ENCODE measurements at places on chromosomes 1 and 21.

DNA sequence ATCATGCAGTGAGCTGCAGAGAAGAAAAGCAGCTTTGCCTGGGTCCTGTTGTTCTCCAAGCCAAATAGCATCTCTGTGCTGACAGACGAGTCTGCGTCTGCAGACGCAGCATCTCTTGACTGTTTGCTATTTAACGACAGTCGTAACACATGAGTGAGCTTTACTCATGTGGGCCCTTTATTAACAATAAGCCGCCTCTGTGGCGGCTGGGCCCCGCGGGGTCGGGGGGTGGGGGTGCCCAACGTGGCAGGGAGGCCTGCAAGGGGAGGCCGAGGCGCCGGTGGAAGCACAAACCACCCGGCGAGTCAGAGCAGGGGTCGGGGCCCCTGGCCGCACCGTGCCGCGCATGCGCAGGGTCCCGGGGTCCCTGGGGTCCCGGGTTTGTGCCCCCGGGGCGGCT, 435.1 kb downstream of the KIF26B start:
- no peak for DNase-seq

DNA sequence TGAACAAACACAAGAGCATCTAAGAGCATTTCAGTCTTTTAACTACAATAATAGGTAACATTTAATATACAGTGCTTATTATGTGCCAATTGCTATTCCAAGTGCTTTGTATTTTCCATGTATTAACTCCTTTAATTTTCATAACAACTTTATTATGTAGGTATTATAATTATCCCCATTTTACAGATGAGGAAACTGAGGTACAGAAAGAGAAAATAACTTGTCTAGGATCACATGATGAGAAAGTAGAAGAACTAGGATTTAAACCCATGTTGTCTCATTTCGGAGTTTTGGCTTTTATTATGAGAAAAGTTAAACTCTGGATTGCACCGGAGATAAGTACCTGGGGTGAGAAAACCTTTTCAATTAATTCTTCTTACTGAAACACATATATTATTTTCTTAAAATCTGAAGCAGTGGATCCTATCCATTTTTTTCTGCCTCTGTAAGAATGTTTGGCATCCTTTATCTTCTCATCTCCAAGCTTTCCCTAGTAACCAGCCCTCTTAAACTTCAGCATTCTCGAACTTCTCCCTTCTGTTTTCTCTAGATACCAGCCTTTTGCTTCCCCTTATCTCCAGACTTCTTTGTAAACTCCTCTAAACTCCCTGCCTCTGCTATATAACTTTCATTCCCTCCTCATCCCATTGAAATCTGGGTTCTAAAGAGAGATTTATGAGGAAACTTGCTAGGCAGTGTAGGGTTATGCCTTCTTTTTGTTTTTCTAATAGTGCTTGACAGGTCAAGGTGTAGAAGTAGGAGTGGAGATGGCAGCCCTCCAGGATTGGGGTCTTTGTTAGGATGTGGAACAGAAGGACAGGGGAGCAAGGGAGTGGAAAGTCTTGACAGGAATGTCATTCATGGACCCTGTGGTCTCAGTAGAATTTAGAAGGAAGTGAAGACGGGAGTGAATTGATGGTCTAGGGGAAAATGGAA, 28.3 kb downstream of the POU2F1 start:
- DNase-seq: no peak

DNA sequence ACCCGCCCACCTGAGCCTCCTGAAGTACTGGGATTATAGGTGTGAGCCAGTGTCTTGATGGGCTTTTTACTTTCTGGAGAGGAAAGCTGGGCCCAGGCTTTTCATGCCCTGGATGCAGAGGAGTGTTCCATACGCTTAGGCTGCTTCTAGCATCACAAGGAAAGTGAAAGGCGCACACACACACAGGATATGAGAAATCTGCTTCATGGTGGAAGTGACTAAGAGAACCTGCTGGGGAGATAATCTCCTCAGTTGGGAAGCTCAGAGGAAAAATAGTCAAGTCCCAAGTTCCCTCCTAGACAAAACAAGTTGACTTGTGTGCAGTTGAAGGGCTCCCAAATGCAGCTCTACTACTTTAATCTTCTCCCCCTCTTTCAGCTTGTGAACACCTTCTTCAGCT, 2.2 kb downstream of the NUDC start:
- DNase-seq: no peak

DNA sequence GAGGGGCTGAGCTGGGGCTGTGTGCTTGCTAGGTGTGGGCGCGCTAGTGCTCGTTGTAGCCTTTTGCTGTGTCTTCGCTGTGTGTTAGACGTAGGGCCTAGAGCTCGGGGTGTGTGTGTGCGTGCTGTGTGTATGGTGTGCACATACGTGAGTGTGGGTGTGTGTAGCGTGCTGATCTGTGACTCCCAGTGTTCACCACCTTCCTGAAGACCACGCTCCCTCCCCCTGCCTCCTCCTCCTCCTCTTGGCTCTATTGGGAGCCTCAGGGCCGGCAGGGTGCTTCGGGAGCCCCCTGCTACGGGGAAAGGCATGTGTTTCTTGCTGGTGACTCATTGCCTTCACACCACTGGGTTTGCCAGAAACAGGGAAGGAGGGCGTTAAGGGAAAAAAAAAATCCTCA, 9.4 kb upstream of the KCNC4 start:
- no peak for DNase-seq

DNA sequence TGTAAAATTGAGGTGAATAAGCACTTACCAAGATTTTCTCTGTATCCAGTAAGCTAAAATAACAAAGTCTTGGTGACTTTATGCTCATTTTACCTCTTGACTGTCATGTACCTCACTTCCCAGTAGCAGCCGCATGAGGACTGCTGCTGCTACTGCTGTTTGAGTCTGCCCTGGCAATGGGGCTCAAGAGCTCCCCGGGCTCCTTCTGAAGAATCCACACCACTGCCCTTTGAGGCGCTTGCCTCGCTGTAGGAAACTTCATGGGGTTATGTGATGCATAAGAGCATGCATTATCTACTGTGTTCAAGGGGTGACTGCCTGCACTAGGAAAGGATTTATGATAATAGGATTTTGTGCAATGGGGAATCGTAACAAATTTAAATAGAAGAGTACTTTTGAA, 113.5 kb downstream of the NTNG1 start:
- DNase-seq: no peak

DNA sequence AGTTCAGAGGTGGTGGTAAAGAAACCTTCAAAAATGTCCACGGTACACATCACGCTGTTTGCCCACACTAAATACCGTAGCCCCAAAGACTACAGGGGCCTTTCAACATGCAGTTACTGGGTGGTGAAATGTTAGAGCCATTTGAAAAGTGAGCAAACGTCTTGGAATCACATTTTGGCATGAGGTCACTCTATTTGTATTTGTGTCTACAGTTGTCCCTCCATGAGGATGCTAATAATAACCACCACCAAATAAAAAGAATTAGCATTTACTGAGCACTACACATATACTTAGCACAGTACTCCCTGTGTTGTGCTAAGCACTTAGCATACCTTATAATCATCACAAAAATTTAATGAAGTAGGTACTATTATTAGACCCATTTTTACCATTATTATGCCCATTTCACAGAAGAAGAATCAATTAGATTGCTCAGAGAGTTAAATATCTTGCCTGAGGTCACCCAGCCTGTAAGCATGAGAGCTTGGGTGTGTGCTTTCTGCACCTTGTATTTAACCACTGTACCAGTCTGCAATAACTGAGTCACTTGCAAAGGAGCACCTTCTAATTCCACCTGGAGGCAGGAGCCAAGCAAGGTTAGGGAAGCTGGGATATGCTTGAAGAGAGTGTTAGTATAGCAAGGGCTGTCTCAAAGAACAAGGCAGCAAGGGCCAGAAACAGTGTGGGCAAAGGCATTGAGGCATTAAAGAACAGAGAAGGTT, 57.4 kb downstream of the DNTTIP2 start:
- no peak for DNase-seq

DNA sequence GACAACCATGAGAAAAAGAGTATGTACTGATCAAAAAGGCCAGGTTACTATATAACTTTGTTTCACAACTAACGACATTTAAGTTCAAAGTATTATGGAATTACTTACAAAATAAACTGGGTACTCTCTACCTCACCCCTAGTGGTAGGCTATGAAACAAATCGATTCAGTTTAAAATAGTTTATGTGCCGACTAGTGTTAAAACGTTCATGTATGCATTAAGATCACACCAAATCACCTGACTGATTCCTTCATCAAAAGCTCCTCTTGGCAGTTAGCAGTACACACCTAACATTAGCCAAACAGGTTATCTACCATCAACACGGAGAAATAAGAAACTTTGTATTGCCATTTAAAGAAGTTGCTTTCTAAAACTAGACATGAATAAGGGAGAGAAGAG, 137.1 kb downstream of the AKT3 start:
- DNase-seq: no peak

- no peak for DNase-seq
Measured at GRCh38 chr21:45747802-45748445, 104.4 kb downstream of the PCBP3 start.

GRCh38 chr1:34825455-34826091, 32.8 kb downstream of the GJA4 start:
- no peak for DNase-seq

GRCh38 chr1:108814343-108815125, 42.4 kb downstream of the AKNAD1 start:
- DNase-seq: no peak

DNA sequence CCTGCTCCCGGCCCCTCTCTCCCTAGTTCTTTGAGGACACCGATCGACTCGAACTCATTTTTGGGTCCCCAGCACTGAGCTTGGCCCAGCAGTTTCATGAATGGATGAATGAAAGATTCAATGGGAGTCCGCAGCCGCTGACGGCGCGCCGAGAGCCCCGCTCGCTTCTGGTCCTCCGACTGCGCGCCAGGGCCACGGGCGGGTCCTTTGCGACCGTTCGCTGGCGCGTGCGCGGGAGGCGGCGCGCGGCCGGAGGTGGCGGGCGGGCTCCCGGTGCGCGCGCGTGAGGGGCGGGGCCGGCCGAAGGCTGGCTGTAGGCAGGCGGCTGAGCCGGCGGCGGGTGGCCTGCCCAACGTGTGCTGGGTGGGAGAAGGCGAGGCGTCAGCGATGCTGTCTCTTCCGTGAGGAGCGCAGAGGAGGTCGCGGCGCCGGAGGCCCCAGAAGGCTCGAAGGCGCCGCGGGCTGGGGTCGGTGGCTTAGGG, at the start of gene MAST2:
Gene MAST2, plus strand, starts transcription at position 314 of the 482 bp plus-strand sequence. CDS start 284 bp downstream, outside the sequence.
- DNase-seq: peak; percentile 83

GRCh38 chr1:208101661-208102431, 142.3 kb downstream of the PLXNA2 start:
- no peak for DNase-seq

- DNase-seq: no peak
Measured at GRCh38 chr1:236149003-236149595, 6.8 kb downstream of the GPR137B start.

DNA sequence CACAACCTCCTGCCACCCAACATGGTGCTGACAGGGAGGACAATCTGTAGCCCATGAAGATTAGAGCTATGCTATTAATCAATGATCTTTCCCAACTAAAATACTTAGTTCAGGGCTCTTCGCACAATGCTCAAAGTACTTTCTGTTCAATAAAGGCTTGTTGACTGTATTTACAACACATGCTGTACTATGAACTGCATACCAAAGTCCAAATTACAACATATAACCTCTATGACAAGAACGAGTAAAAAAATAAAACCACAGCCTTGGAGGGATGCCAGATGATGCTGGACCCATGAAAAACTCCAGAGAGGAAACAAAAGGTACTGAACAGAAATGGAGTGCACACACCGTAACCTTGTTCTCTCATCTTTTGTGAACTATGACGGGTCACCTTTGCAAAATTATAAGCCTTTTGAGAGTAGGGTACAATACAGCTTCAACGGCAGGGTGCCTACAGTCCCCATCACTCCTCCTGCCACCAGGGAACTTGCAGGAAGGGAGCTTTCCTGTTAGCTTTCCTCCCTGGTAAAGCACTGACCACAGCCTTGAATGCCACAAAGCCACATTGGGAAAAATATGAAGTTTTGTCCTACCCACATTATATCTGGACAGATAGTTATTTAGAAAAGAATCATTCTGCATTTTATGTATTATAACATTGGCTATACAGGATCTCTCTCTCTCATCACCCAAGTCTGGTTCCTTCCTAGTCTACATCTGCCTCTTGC, 175.6 kb downstream of the NRIP1 start:
- DNase-seq: no peak

- DNase-seq: no peak
Measured at GRCh38 chr1:96536581-96536980, 185.0 kb upstream of the PTBP2 start.

DNA sequence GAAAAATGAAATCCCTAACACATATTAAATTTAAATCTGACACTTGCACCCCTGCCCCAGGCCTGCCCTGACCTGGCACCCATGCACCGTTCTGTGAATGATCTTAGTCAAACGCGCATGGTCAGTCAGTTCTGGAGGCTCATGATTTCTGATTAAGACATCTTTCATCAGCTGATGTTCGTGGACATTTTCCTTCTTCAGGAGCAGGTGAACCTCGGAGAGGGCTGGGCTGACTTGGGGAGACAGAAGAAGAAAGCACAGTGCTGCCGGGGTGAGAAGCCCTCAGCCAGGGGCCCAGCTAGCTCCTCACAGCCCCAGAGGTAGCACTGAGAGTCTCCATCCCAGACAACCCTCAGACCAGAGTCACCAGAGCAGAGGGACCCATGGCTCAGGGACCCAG, 134.5 kb upstream of the AJAP1 start:
- no peak for DNase-seq

GRCh38 chr1:184186167-184186566, 134.6 kb downstream of the TSEN15 start:
- DNase-seq: no peak

GRCh38 chr1:10643607-10644306, 152.7 kb downstream of the CASZ1 start:
- DNase-seq: no peak

DNA sequence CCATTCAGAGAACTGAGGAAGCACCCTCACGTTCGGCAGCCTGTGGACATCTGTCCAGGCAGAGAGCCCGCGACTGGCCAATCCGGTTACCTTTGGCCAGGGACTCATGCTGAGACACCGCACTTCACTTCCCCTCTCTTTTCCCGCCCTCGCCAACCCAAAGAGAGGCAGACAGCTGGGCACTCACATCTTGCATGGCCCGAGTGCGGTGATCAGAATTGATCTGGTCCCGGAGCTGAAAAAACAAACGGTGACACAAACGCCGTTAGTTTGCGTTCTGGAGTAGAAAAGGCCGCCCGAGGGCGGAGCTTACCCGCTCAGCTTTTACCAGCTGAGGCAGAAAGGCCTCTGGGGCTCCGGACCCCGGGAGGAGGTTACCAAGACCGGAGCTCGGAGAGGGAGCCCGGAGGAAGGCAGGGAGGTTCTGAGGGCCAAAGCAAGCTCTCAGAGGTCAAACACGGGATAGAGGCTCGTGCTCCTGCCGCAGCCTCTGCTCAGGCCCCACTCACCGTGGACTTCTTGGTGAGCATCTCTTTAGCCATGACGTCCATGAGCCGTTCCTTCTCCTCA, 376 bp downstream of the SF3A3 start:
- DNase-seq: no peak

DNA sequence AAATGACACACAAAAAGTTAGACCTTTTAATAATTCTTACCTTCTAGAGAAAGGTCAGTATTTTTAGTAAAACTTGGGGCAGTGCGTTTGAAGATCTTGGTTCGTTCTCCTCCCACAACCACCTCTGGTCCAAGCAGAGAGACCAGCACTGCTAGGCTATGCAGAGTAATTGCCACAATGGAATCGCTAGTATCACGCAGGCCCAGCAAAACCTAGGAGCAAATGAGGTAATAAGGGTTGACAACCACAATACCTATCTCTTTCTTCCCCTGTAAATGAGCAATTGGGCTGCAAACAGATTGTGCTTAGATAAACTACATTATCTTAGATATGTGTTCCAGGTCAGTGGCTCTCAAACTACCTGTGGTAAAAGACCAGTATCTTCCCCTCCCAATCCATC, 34.7 kb downstream of the SCYL3 start:
- DNase-seq: no peak

GRCh38 chr1:24018611-24019580, 38.8 kb upstream of the SRSF10 start:
- no peak for DNase-seq

Data from stimulated activated CD4-positive, alpha-beta T cell treated with anti-CD3 and anti-CD28 coated beads, Interleukin-4, amount 100 ng/mL, for 48 hours (primary cell).